ENCODE measurements at places on chromosomes 2 and 18.

- no peak for DNase-seq
Measured at GRCh38 chr2:238883421-238883901, 35.6 kb downstream of the TWIST2 start.

DNA sequence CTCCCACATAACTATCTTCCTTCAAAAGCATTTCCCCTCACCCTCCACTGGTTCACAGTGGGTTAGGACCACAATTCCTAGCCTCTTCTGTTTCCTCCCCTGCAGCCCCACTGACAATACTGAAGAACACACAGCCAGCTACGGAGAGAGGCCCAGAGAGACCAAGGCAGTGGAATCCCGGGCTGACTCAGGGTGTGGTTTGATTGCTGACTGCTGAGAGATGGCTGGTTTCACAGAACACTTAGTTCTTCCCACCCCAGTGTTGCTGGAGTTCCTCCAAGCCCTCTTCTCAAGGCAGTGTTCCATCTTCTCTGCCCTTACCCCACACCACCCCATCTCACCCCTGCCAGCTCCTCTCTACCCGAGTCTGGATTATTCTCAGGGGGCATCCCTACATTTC, 43.3 kb upstream of the ZFP36L2 start:
- no peak for DNase-seq

DNA sequence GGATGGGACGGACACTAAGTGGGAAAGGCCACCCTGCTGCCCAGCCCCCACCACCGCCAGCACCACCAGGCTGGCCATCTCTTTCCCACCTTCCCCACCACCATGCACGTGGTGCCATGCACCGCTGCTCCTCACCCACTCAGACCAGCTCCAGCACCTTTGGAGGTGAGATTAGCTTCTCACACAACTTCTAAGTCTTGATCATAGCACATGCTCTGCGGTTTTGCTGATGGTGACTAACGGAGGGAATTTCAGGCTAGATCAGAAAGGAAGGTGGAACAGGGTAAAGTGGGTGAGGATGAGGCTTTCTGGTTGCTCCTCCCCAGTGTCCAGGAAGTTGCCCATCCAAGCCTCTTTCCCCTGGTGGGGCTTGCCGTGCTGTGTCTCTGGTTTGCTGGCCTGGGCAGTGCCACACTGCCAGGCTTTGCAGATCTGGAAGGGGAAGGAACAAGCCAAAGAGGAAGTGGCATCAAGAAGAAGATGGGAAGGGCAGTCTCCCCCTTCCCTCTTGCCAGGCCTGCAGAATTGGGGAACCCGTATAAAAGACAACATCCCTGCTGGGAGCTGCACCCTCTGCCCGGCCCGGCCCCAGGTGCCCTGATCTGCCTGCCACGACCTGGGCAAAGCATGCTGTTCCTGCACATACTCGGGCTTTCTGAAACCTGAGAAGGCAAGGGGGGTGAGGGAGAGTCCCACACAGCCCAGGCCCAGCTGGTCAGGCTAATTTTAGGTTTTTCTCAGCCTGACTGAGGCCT, 44.3 kb upstream of the CAB39 start:
- DNase-seq = peak; percentile 40

DNA sequence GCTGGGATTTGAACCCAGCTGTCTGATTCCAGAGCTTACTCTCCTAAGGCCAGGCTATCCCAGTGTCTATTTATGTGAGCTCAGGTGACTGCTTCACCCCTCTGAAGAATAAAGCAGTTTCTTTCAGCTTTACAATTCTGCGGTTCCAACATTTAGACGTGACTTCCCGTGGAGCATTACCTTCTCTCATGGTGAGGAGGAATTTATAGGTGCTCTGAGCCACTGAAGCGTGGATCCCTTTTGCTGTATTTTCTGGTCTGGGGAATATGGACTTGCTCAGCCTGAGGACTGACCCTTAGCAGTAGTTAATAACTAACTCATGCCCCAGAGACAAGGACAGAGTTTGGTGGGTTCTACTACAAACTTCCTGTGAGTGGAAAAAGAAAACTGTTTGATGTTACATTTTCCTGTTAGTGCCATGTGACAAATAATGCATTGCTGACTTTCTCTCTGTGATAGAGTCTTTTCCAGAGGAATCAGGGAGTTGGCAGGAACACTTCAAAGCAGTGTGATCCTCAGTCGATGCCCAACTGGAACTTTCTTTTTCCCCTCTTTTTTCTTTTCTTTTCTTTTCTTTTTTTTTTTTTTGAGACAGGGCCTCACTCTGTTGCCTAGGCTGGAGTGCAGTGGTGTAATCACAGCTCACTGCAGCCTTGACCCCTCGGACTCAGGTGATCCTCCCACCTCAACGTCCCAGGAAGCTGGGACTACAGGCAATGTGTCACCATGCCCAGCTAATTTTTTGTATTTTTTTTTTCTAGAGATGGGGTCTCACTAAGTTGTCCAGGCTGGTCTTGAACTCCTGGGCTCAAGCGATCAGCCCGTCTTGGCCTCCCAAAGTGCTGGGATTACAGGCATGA, 21.9 kb downstream of the CASP10 start:
- DNase-seq = no peak

DNA sequence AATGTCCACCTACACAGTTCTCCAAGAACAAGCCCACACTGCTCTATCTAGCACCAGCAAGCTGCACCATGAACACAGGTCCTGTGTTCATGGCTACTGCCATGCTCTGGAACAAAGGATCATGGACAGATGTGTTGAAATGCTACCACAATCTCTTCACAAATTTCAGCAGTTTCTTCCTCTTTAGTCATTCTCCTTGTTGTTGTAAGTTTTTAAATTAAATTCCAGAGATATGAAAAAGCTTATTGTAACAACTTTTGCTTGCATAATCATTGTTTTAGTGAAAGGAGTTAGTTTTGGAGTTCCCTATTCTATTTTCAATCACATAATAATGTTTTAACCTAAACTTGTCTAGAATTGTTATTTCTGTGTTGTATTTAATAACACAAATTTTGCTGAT, 17.2 kb upstream of the NAPG start:
- DNase-seq = peak; percentile 5

DNA sequence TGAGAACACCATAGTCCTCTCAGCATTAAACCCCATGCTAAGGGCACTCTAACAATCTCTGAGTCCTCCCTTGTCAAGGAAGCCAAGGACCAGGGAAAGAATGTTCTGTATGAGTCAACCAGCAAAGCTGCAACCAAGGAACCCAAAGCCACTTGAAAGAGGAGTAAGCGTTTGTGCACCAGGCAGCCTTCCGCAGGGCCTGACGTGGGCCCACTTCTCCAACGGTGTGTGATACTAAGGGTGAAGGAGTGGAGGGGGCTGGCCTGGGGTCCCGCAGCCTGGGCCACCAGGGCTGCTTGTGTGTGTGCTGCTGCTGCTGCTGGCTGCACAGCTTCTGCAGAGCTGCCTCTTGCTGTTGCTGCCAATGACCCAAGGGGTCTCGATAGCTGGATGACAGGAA, 30.1 kb upstream of the GALNT14 start:
- no peak for DNase-seq

DNA sequence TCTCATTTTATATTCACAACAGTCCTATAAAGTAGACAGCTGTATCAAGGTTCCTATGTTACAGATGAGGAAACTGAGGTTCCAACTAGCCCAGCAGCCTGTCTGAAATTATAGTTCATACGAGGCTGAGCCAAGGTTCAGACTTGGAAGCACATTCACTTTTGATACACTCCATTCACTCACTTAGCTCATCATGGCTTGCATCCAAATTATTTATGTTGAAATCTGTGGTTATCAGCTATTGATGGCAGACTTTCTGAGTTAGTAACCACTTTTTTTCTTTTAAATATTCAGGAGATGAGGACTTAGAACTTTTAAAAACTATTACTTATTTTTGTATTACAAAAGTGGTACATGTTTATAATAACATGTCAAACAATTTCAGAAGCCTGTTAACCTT, 188.2 kb downstream of the MTX2 start:
- DNase-seq = no peak

GRCh38 chr2:53568469-53568868, 199.1 kb upstream of the CHAC2 start:
- DNase-seq = no peak

DNA sequence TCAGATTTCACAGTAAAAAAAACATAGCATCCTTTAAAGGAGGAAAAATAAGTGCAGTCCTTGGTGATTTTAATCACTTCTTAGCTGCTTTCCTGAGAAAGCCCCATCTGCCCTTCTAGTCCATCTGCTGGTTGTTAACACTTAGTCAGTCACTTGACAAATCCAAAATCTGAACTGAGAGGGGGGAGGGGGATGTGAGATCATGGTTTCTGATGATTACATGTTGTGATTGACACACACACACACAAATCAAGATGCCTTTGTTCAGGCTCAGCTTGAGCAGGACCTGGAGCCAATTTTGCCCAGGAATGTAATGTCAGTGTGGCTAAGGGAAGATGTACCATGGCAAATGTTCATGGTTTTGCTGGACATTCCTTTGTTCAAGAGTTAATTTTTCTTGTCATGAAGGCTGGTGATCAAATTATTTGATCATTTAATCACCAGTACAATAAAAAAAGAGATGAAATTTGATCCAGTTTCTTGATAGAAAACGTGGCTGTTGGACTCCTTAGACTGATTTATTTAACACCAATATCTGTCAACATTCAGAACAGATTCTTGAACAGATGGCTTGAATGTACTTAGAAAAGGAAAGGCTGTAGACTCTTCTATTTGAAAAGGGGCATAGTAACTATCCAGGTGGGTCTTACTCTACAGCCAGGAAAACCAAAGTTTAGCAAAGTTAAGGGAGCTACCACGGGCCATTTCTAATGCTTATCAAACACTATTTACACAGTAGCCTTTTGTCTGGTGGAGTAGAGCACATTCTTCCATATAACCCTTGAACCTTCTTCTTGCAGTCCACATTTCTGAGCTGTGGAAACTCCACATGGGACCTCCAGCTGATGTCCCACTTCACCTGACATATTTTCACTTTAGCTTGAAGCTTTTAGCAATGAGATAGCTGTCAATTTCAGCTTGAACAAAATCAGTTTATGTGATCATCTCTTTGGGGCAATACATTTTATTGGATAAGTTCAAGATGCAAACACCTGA, 408.7 kb downstream of the PIK3C3 start:
- no peak for DNase-seq

GRCh38 chr2:19225126-19225525, 133.3 kb downstream of the OSR1 start:
- DNase-seq = no peak
